ENCODE measurements at places on chromosomes 1 and 21.

- no peak for DNase-seq
Measured at GRCh38 chr1:6581561-6582305, 1.9 kb downstream of the ZBTB48 start.

GRCh38 chr21:14569868-14570267 is 23.8 kb upstream of the SAMSN1 start:
- no peak for DNase-seq

- DNase-seq: no peak
Measured at GRCh38 chr21:45123440-45123839, 49.1 kb downstream of the ADARB1 start.

GRCh38 chr1:219580009-219580676 is 32.8 kb downstream of the ZC3H11B start:
- DNase-seq: no peak

DNA sequence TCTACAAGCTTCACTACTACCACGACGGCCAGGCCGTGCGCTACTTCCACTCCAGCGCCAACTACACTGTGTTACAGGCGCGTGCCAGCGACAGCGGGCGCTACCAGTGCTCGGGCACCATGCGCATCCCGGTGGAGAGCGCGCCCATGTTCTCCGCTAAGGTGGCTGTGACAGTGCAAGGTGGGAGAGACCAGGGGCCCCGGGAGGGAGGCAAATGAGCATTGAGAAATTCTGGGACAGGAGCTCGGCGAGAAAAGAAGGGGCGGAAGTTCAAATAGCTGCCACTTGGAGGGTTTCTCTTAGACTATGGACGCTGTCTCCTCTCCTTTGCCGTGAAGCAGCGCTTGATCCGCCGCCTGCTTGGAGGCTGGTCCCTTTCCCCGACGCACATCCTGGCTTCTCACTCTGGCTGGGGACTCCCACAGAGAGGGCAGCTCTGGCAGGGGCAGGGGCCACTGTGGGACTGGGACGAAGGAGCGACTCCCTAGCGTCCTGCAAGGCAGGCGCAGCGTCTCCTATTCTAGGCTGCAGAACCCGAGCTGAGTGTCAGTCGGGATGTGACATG is 4.6 kb downstream of the FCRLB start:
- peak; percentile 43 for DNase-seq

GRCh38 chr21:45336870-45337269 is 49.2 kb upstream of the POFUT2 start:
- DNase-seq: peak; percentile 38

GRCh38 chr1:221276896-221277409 is 397.7 kb downstream of the HLX start:
- no peak for DNase-seq

DNA sequence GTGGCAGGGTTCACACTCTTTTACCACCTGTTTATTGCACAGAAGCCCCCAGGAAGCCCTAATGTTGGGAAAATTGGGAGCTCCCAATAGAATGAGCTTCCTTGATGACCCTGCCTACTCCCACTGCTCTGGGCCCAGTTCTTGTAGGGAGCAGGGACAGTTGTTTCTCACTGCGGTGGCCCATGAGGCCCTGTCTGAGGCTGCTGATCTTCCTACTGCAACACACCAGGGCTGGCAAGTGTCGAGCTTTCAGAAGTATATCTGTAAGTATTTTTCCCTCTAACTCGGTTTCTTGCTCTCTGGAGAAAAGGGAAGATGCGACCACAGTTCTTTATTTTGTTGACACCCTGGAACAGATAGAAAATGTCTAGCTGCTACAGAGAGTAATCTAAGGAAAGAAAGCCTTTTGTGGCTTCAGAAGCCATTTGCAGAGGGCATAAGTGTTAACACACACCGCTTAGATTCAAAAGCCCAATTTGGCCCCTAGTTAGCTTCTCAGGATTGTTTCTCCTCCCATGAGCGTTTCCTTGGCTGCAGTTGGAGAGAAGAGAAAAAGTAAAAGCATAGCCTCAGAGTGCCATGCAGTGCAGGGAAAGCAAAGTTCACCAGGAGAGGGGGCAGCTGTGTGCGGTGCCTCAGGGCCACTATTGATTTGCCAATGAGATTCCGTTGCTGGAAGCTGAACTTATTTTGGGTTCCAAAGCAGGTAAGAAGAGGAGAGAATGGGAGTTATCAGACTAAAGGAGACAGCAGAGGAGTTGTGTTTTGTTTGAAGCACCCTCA is 102.6 kb downstream of the SELENOF start:
- no peak for DNase-seq

- no peak for DNase-seq
Measured at GRCh38 chr1:204627436-204627835, 58.1 kb downstream of the LRRN2 start.

DNA sequence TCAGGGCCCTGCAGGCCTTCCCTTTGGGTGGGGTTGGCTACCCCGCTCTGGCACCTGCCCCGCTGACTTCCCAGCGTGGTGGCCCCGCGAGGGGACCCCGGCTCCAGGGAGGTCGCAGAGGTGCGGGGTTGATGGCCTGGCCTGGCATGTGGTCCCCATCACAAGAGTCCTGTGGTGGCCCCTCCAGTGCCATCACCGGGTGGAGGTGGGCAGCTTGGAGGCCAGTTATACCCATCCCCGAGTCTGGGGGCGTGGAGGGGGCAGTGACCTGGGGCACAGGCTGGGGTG is 26.8 kb downstream of the PRMT2 start:
- DNase-seq: no peak

DNA sequence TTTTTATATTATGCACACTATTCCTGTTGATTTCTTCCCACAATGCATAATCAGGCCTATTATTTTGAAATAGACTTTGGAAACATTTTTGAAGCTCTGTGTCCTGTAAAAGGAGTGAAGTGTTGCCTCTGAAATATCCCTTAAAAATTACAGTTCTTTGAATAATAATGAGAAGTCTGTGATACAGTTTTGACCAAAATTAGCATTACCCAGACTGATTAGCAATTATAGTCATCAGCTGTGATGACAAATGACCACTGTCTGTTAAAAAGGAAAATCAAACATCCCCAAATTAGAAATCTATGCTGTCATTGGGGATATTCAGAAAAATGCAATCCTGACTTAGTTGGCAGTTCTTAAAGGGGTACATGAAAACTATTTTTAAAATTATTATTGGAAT is 63.7 kb downstream of the PTGS2 start:
- no peak for DNase-seq

DNA sequence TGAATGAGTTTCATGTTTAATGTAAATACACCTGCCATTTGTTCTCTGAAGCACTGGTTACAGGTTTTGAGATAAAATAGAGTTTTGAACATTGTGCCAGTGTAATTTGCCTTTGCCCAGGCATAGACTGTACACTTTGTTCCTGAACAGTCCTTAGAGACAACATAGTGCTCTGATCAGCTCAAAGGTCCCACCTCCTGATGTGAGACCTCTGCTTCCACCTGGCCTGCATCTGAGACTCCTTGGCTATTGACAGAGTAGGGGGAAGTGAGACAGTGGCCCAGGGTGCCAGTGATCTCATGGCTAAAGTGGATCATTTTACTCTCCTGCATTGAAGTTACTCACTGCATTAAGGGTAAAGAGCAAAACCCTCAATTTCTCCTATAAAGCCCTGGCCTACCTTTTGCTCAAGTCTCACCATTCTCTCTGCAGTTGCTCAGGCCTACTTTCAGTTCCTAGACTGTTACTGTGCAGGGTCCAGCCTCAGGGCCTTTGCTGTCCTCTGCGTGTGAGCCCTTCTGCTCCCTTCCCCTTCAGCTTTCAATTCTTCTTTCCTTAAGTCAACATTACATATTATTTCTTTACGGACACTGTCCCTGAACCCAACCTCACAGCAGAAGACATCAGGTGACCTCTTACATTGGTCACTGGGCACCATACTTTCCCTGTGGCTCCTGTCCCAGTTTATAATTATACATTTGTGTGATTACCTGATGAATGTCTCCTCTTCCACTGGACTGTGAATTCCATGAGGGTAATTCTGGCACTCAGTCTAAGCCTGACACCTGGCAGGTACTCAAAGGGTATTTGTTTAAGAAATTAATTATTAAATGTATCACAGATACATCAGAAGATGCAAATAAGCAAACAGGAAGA is 142.9 kb downstream of the ROR1 start:
- DNase-seq: no peak

DNA sequence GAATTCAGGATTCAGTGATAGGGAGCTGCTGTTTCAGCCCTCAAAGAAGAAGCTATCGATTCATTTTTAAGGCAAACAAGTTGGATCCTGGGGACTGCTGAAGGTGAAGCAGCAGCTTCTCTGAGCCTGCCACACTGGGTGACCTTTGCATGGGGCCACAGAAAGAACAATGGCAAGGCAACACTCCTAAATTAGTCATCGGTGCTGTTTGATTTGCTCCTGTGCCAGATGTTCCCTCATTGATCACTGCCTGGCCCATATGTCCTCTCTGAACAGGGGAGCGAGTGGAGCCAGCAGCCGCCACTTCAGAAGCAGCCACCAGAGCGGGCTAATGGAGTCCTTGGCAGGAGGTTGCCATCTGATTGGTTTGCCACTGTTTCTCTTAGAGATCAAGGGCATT is 391.5 kb downstream of the NTNG1 start:
- no peak for DNase-seq

- no peak for DNase-seq
Measured at GRCh38 chr1:214570442-214570841, 19.0 kb upstream of the PTPN14 start.

- no peak for DNase-seq
Measured at GRCh38 chr1:237888143-237888542, 2.6 kb downstream of the ZP4 start.

- no peak for DNase-seq
Measured at GRCh38 chr1:43381612-43382011, 8.0 kb downstream of the MED8 start.

GRCh38 chr1:175116210-175116798 is 48.7 kb downstream of the TNN start:
- no peak for DNase-seq

GRCh38 chr1:224499204-224499603 is 64.6 kb upstream of the WDR26 start:
- DNase-seq: no peak

GRCh38 chr1:25698252-25698651 is 81.7 kb downstream of the MAN1C1 start:
- DNase-seq: no peak

DNA sequence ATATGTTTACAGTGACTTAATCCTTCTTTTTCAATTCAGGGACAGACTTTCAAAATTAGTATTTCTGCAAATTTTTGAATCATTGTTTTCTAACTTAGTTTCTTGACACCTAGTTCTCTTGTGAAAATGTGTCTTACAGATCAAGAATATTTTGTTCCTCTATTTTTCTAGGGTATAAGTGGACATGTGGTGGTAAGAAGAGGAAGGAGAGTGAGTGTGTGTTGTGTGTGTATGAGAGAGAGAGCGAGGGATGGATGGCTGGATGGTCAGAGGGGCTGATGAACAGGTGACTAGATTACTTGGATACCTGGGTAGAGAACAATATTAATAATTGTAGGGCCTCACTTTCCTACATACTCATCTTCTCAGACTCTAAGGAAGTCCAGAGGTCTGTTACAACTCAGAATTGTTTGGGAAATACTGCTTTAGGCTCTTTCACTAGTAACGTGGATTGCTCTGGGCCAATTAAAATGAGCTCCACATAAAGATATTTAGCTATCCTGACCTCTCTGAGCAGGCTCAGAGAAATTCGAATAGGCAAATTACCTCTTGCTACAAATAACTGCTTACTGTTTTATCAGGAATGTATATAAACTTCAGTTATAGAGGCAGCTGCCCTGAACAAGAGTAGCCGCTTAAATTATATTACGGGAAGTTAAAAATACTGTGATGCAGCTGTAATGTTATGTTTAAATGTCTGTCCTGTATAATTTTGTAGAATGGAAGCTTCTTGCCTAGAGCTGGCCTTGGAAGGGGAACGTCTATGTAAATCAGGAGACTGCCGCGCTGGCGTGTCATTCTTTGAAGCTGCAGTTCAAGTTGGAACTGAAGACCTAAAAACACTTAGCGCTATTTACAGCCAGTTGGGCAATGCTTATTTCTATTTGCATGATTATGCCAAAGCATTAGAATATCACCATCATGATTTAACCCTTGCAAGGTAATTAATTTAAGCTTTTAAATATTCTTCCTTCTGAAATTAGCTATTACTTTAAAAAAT is 19.7 kb downstream of the GPSM2 start:
- DNase-seq: no peak

GRCh38 chr1:62428351-62428750 is 8.5 kb upstream of the USP1 start:
- no peak for DNase-seq

DNA sequence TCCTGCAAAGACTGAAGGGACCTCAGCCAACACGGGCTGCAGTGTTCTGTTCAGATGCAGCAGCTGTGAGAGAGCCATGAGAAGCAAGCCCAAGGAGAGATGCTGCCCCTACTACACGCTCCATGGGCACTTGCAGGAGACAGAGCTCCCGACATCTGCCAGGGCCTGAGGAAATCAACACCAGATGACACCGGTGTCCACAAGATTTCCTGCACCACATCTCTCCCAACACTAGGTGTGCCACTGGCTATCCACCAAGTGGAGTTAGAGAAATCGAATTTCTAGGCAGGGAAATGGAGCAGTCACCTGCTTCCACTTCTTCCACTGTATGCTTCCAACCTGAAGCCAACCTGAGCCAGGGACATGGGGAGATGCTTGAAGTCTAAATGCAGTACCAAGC is 445.3 kb downstream of the RWDD3 start:
- DNase-seq: no peak

DNA sequence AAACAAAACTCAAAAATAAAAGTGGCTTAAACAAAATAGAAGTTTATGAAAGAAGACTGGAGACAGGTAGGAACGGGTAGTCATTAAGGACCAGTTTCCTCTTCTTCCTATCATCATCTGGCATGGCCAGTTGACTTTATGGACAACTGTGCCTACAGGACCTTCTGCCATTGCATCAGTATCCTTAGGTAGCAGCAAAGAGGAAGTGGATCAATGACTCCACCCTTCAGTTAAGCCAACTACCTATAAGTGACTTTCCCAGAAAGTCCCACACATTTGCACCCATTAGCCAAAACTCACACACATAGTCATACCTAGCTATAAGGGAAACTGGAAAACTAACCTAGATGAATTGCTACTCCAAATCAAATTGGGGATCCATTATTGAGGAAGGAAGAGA is 51.7 kb downstream of the RASAL2 start:
- no peak for DNase-seq

DNA sequence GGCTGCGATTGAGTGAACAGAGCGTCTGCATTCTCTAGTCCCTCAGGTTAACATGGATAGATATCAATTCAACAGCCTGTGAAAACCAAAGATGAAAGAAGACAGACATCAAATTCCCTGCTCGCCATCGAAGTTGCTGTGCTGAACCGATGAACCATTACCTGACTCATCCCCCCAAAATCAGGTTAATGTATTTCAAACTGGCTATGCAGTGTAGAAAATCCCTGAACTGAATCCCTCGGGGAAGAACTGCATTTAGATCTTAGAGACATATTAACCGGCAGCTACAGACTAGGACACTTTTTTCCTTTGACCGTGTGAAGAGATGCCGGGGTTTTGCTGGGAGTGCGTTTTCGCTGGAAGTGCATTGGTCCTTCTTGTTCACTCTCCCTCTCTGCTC is 213.2 kb upstream of the KIAA0040 start:
- no peak for DNase-seq

- DNase-seq: no peak
Measured at GRCh38 chr1:200896531-200897196, 2.0 kb downstream of the INAVA start.

- DNase-seq: no peak
Measured at GRCh38 chr1:16352842-16353535, 709 bp upstream of the FBXO42 start.

- DNase-seq: no peak
Measured at GRCh38 chr1:79694241-79694640, 687.7 kb upstream of the ADGRL4 start.
